A673 (cell line): ENCODE measurements at places on chromosomes 7 and 10. TPM values are rescaled to one million over a fixed set of nuclear protein-coding genes. Genes with fewer than 3 reads are reported as not detected.

CXCL12 gene
- 0.30 and 0.52 TPM in 2 replicates for total RNA-seq

SGPL1 gene
- total RNA-seq: 48.6 and 65.5 TPM in 2 replicates

TMEM178B gene
- total RNA-seq: 1.1 and 2.8 TPM in 2 replicates

SSC4D gene
- 1.2 and 1.8 TPM in 2 replicates for total RNA-seq

CDC14C gene
- total RNA-seq: not detected in 2 replicates

GPER1 gene
- total RNA-seq: 0.37 and 0.63 TPM in 2 replicates

ZNF503 gene
- total RNA-seq: 1.2 TPM in 2 replicates

INTS15 gene
- 39.7 and 43.4 TPM in 2 replicates for total RNA-seq

SPDYE6 gene
- total RNA-seq: not detected in 2 replicates

LAMB4 gene
- 0.09 and 0.21 TPM in 2 replicates for total RNA-seq

GPR26 gene
- total RNA-seq: not detected in 2 replicates

IGFBP1 gene
- total RNA-seq: not detected in 2 replicates

LLCFC1 gene
- not detected in 2 replicates for total RNA-seq

RNF32 gene
- 0.59 and 1.5 TPM in 2 replicates for total RNA-seq

UNCX gene
- total RNA-seq: 1.2 and 1.9 TPM in 2 replicates

TMEM176A gene
- total RNA-seq: 2.3 and 2.9 TPM in 2 replicates

HOXA5 gene
- not detected in 2 replicates for total RNA-seq

ANKRD61 gene
- total RNA-seq: 0.98 and 1.1 TPM in 2 replicates

ARF5 gene
- total RNA-seq: 83.5 and 96.9 TPM in 2 replicates

GPRIN2 gene
- not detected in 2 replicates for total RNA-seq

HOXA6 gene
- total RNA-seq: not detected in 2 replicates

TEX47 gene
- total RNA-seq: not detected in 2 replicates

IL6 gene
- total RNA-seq: not detected in 2 replicates

CYP2W1 gene
- not detected in 2 replicates for total RNA-seq

GNB2 gene
- total RNA-seq: 225 and 243 TPM in 2 replicates

CLDN12 gene
- 32.9 and 35.1 TPM in 2 replicates for total RNA-seq

PPP1R3C gene
- 2.1 and 2.7 TPM in 2 replicates for total RNA-seq

ANKRD1 gene
- total RNA-seq: not detected in 2 replicates

NEUROD6 gene
- not detected in 2 replicates for total RNA-seq

IKZF1 gene
- 3.7 and 4.2 TPM in 2 replicates for total RNA-seq

PLPP4 gene
- total RNA-seq: not detected in 2 replicates

HOXA1 gene
- total RNA-seq: not detected in 2 replicates

ABCB8 gene
- 50.9 and 57.6 TPM in 2 replicates for total RNA-seq

MBL2 gene
- not detected in 2 replicates for total RNA-seq

TLX1 gene
- total RNA-seq: 0.17 TPM in 1 of 2 replicates, not detected in the other

ZNF727 gene
- not detected in 2 replicates for total RNA-seq

UTF1 gene
- not detected in 2 replicates for total RNA-seq

TAS2R41 gene
- total RNA-seq: not detected in 2 replicates

CALML5 gene
- not detected in 2 replicates for total RNA-seq

CLCN1 gene
- total RNA-seq: not detected in 2 replicates

SPDYE2B gene
- not detected in 2 replicates for total RNA-seq

OPN1SW gene
- total RNA-seq: not detected in 2 replicates

BET1 gene
- 19.2 and 19.8 TPM in 2 replicates for total RNA-seq

OR2A5 gene
- total RNA-seq: not detected in 2 replicates

NSUN6 gene
- total RNA-seq: 16.4 and 17.1 TPM in 2 replicates

TMEM213 gene
- not detected in 2 replicates for total RNA-seq

ZMIZ1 gene
- total RNA-seq: 35.8 and 42.1 TPM in 2 replicates

MYO1G gene
- 0.17 and 0.20 TPM in 2 replicates for total RNA-seq

SLF2 gene
- 34.6 and 39.4 TPM in 2 replicates for total RNA-seq

CPA2 gene
- total RNA-seq: 0.26 and 0.43 TPM in 2 replicates

SPDYE9 gene
- total RNA-seq: not detected in 2 replicates

SPAM1 gene
- total RNA-seq: not detected in 2 replicates

DRGX gene
- not detected in 2 replicates for total RNA-seq

TMUB1 gene
- total RNA-seq: 43.8 and 44.7 TPM in 2 replicates
